ENCODE measurements at places on chromosomes 16 and 17.

DNA sequence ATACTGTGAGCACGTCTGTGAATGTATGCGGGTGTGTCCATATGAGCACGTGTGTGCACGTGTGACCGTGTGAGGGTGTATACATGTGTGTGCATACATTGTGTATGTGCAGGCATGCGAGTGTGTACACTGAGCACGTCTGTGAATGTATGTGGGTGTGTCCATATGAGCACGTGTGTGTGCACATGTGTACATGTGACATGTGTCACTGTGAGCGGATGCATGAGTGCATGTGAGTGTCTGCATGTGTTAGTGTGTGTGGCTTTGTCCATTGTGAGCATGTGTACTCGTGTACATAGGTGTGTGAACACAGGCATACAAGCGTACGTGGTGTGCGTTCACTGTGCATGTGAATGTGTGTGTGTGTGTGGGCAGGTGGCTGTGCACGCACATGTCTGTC is 17.5 kb upstream of the ACSF3 start:
- no peak for DNase-seq

- no peak for DNase-seq
Observed at GRCh38 chr16:30761427-30761927, 385 bp downstream of the CFAP119 start.

DNA sequence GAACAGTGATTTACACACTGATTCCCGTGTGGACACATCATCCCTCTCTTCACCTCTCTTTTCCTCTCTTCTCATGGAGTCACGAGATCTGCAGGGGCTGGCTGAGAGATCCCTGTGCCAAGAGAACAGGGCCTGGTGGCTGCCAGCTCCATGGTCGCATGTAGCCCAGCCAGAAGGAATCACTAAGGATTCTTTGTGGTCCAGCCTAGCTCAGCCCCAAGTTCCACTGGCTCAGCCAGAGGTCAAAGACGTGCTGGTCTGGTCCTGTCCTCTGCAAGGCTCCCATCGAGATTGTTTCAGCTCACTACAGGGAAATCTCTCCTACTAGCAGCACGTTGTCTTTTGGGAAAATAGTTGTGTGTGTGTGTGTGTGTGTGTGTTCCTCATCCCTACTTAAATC is 66.4 kb downstream of the NDEL1 start:
- no peak for DNase-seq

- DNase-seq, result no peak
Observed at GRCh38 chr17:41411072-41411840, 13.1 kb downstream of the KRT37 start.

- DNase-seq, result no peak
Observed at GRCh38 chr16:57532266-57532625, 4.1 kb downstream of the CCDC102A start.

- no peak for DNase-seq
Observed at GRCh38 chr17:49886036-49886435, 38.2 kb upstream of the TAC4 start.

DNA sequence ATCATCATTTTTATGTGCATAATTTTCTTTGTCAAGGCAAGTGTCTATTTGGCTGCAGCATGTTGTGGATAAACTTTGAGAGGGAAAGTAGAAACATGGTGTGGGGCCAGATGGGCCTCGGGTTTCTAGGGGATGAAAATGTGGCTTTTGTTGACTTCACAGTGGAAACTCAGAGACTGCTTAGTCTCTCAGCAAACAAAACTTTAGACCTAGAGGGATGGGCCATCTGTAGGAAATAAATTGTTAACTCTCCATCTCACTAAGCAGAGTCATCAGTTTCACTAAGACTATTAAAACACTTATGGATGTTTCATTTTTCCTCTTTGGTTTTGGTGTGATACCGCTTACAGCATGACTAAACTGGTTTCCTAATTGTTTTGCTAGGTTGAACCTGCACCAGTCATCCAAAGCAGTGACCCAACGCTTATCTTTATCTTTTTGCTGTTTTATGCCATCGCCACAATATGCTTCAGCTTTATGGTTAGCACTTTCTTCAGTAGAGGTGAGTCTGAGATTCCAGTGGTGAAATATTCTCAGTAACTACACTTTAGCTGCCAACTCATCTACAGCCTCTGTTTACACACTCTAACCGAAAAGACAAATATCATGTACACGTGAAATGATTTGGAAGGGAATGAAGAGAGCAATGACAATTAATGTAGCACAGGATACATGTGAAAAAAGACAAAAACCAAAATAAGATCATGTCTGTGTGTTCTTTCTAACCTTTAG is 60.6 kb upstream of the CRYM start:
- no peak for DNase-seq

DNA sequence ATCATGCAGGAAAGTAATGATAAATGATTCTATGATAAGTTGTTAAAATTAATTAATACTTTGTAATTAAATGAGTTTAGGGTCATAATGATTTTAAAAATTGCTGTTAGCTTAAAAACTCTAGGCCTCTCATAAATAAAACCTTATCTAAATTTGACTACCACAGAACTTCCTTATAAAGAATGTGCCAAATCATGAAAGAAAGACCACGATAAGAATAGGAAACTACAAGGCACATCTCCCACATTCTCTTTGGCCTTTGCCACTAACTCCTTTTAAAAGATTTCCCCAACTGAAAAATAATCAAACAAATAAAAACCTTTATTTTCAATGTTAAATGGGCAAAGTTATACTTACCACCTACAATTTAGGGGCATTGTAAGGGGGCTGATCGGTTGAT is 164.6 kb upstream of the C17orf78 start:
- no peak for DNase-seq

DNA sequence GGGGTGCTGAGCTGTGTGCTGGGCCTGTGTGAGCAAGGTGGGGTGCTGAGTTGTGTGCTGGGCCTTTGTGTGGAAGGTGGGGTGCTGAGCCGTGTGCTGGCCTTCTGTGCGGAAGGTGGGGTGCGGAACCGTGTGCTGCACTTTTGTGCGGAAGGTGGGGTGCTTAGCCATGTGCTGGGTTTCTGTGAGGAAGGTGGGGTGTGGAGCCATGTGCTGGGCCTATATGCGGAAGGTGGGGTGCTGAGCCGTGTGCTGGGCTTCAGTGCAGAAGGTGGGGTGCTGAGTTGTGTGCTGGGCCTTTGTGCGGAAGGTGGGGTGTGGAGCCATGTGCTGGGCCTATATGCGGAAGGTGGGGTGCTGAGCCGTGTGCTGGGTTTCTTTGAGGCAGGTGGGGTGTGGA is 555.4 kb upstream of the EEF2KMT start:
- no peak for DNase-seq

DNA sequence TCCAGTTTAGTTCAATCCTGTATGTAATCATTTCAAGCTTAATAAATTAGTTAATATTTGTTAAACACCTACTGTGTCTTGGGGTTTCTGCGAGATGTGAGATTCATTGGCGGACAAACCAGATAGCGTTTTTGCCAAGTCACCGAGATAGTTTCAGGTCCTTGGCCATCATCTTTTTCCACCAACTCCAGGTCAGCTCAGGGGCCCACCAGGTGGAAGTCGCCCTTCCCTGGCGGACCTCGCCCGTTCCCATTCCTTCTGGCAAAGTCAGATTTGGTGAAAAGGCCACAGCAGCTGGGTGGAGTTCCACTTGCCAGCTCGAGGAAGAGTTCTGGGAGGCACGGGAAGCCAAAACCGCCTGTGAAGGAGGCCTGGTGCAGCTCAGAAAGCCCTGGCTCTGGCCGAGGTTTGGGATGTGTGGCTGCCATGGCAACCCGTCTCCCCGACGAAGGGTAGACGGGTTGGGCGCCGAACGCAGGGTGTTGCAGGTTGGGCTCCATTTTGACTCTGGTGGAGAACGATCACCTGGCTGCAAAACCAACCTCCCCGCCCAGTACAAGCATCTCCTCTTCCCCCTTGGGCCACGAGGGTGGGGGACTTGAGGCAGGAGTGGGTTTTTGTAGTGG is 39.5 kb downstream of the CMIP start:
- no peak for DNase-seq

- no peak for DNase-seq
Observed at GRCh38 chr17:69331756-69332155, 4.8 kb upstream of the ABCA5 start.

DNA sequence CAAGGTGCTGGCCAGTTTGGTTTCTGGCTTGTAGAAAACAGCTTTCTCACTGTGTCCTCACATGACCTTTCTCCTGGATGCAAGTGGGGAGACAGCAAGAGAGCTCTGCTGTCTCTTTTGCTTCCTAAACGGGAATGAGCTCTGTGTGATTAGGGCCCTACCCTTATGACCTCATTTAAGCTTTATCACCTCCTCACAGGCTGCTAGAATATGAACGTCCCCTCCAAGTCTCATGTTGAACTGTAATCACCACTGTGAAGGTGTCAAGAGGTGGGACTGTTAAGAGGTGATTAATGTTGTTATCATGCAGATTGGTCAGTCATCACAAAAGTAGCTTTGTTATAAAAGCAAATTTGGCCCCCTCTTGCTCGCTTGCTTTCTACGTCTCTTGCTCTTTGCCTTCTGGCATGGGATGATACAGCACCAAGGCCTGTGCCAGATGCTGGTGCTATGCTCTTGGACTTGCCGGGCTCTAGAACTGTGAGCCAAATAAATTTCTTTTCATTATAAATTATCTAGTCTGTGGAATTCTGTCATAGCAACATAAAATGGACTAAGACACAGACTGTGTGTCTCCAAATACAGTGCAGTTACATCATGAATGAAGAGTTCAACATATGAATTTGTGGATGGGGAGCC is 14.8 kb upstream of the POLR3E start:
- DNase-seq, result no peak

DNA sequence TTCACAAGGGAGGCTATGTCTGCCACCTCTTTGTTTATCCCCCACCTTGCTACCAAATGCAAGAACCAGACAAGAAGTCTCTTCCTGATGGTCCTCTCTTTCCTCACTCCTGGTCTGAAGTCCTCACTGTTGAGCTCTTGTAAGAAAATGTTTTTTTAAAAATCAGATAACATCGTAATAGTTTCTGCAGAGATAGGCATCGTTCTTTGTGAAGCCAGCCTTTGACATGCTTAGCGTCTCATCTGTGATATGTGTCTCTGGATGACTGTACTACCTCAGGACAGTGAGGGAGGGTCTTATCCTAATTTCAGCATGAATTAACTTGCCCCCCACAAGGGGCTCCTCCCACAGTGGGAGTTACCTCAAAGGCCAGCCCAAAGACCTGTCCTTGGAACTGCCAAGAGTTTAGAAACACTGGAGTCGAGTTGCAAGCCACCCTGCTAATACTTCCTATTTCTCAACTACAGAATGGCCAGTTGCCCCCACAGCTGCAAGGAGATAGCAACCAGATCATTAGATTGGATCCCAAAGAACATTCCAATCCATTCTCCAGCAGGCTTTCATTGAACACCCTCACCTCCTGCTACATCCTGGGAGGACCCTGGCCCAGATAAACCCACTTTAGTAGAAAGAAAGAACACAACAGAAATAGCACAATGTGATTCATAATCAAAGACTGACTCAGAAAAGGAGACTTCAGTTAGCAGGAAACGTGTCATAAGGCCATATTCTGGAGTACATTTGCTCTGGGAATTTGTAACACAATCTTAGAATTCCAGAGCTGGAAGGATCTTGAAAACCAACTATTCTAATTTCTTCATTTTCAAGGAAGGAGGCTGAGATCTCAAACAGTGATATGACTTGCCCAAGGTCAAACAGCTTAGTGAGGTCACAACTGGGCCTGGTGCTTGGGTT is 151.0 kb downstream of the IRX3 start:
- DNase-seq, result peak; percentile 71

DNA sequence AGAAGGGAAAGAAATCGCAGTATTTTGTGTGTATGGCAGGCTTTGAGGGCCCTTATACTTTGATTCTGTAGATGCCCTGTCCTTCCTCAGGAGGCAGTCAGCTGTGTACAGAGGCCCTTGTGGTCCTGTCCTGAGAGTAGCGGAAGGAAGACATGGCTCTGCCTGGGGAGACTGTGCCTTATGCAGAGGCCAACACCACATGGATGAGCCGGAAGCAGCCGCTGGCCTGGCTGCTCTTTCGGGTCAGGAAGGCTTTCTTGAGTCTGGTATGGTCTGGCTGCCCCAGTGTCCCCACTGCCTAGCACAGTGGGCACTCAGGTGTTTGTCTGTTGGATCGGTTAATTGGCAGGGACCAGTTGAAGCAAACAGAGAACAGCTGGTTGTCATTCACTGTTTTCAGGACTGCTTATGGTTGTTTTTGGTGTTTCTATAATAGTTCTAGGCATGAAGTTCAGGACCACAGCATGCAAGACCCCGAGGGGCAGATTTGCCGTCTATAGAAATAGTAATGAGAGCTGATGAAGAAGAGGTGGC is 12.4 kb downstream of the USP10 start:
- DNase-seq, result no peak

DNA sequence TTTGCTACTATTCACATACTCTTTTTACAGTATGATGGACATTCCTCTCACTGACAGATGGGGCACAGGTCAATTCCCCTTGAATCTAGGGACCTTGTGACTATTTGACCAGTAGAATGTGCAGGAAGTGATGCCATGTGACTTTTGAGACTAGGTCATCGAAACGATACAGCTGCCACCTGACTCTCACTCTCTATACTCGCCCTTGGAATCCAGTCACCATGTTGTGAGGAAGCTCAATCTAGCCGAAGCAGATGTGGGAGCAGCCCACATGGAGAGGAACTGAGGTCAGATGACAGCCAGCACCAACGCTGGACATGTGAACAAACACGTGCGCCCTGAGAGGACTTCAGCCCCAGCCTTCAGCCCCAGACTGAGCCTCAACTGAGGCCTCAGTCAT is 148.2 kb upstream of the CDC42EP4 start:
- DNase-seq, result no peak

DNA sequence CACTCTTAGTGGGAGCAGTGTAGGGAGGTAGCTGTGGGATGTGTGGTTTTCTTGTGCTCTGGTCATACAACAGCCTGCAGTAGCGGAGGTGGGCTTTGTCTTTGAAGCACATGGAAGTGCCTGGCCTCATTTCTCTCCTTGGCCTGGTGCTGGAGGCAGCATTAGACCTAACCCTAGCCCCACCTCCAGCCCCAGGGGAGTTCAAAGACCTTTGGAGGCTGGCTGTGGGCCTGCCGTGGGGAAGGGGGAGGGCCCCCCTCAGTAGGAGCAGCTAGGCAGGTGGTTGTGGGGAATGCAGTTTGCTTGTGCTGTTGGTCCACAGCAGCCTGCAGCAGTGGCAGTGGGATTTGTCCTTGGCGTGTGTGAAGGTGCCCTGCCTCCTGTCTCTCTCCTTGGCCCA is 91.7 kb downstream of the BCAS3 start:
- no peak for DNase-seq

DNA sequence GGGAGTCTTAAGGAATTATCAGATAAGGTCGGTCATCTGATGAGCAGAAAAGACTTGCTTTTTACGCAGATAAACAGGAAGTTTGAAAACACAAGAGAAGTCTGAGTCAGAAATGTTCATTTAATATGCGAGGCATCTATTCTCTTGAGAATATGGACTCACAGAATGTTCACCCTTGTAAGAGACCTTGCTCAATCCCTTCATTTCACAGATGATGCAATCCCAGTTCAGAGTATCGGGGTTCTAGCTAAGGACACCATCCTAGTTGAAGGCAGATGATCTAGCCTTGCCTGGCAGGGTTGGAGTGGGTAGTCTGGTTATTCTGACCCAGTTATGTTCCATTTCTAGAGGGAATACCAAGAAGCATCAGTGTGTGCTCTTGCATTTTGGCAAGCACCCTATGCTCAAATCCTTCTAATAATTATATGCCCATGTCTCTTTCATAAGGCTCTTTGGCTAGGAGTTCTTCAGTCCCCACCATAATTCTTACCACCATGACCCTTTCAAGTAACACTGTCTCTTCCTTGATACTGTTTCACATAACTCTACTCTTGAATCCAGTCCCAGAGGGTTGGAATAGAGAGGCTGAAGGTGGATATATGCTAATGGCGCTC is 42.5 kb downstream of the YPEL2 start:
- peak; percentile 99 for DNase-seq
